ENCODE measurements at places on chromosomes 6 and 20. TPM values are rescaled to one million over a fixed set of nuclear protein-coding genes. Genes with fewer than 3 reads are reported as not detected.

The TXLNB gene
- 0.88 TPM for polyA plus RNA-seq

The AMD1 gene
- 58.0 TPM for polyA plus RNA-seq

The MUCL3 gene
- polyA plus RNA-seq, result not detected

The LRRN4 gene
- polyA plus RNA-seq, result 0.02 TPM

The BPIFA1 gene
- polyA plus RNA-seq, result not detected

The MYL9 gene
- polyA plus RNA-seq, result 380 TPM

The BCAS4 gene
- polyA plus RNA-seq, result 37.7 TPM

The PACSIN1 gene
- polyA plus RNA-seq, result 0.04 TPM

The TFAP2A gene
- polyA plus RNA-seq, result 2.3 TPM

The RHAG gene
- polyA plus RNA-seq, result not detected

The GTSF1L gene
- not detected for polyA plus RNA-seq

The TFAP2B gene
- polyA plus RNA-seq, result not detected

The ADGRF5 gene
- polyA plus RNA-seq, result not detected

The FOXP4 gene
- 1.9 TPM for polyA plus RNA-seq

The ZNF341 gene
- 1.6 TPM for polyA plus RNA-seq

The CRYBG1 gene
- 1.8 TPM for polyA plus RNA-seq

The NOX3 gene
- polyA plus RNA-seq, result not detected

The FAM209A gene
- 0.17 TPM for polyA plus RNA-seq
